Fibroblast of skin of scalp (primary cell): ENCODE measurements at places on chromosomes 12 and 14.

DNA sequence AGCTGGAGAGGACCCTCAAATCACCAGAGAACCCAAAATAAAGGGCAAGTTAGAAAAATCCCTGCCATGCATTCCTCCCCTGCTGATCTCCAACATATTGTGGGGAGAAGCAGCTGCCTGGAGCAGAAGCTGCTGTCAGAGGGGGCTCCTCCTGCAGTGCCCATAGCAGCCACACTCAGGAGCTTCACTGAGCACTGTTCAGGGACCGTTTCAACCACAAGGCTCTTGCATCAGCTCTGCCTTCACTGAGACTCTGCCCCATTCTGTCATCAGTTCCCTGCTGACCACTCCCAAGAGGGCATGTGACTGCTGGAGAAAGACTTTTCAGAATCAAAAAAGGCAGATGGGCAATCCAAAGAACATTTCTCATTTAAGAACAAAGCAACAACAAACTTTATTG lies 392.7 kb downstream of the GALC start:
- peak; percentile 39 for DNase-seq

DNA sequence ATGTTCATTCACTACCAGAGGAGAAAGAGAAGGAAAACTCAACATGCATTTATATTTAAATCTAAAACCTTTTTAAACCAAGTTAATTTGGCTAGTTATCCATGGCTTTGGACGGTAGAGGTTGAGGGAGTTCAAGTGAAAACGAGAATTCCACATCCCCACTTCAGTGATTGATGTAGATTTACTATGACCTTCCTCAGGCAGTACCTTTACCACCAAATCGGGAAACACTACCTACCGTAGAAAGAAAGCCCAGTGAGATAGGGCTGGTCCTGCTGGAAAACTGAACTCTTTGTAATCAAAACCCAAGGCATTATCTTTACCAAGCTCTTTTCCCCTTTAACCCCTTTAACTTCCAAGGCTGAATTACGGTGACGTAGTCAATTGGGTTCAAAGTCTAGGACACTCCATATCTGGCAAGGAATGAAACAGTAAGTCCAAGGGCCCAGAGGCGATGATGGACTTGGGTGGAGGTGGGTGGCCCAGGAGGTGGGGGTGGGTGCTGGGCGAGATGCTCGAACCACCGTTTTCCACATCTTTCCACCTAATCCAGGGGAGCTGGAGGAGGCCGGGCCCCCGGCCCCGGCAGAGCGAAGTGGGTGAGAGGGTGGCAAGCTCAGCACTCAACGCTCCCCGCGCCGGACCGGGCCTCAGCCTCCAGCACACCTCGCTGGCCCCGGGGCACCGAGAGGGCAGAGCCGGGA lies 618 bp downstream of the SEC23A start:
- DNase-seq = peak; percentile 55

GRCh38 chr12:89507015-89507824 lies 17.4 kb downstream of the GALNT4 start:
- DNase-seq = no peak

GRCh38 chr14:24136684-24137528 lies 912 bp downstream of the PSME1 start:
- no peak for DNase-seq

DNA sequence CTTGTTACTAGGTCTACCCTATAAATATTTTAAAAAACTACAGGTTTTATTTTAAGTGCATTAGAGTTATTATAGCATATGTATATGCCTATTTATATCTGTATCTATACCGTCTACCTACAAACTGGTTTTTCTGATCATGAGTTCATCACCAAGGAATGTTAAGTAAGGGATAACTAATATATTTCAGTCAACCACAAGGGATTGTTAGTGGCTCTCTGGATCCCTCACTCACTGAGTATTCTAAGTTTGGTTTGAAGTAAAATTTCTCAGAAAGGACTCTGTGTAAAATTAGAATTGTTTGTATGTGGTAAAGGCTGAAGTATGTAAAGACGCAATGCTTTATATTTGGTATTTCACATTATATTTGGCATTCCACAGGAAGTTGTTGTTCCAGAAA lies 4.8 kb downstream of the EPYC start:
- peak; percentile 64 for DNase-seq

DNA sequence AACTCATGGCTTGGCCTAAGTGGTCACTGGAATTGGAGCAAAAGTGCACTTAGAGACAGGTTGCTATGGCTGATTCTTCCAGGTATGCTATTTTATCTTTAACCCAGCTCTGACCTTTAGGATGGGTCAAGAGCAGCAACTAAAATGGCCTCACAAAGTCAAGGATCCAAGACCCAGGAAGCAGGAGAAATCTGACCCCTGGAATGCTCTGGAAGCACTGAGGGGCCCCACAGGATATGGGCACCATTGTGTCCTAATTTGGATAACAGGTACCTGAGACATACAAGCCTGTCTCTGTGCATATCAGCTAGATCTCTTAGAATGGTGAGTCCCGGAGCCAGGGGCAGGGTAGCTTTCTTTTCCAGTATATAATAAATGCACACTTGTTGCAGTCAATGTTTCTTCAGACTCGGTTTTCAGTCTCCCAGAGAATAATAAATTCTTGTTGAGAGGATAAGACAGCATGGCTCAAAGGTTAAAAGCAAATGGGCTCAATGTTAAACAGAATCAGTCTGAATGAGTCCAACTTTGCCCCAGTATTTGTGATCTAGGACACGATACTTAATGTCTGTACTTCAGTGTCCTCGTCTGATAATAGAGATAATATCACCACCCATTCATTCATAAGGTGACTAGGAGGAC lies 29.3 kb upstream of the TMCC3 start:
- no peak for DNase-seq

- no peak for DNase-seq
These were observed 202.8 kb downstream of the TTC7B start for GRCh38 chr14:90613453-90613852.

DNA sequence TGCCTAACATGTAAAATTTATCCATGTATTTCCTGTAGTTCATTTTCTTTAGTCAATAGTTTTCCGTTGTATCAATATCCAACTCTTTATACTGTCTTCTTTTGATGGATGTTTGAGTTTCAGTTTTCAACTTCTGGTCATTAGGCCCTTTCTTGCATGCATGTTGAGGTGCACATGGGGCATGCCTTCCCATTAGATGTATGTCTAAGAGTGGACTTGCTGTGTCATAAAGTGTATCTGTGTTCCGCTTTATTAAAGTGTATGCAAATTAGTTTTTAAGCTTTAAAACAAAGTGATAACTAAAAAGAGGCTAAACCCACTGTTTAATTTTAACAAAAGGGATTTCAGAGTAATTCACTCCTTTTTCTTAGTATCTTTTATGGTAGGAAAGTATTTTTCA lies 441.1 kb downstream of the PCNX1 start:
- DNase-seq = no peak

DNA sequence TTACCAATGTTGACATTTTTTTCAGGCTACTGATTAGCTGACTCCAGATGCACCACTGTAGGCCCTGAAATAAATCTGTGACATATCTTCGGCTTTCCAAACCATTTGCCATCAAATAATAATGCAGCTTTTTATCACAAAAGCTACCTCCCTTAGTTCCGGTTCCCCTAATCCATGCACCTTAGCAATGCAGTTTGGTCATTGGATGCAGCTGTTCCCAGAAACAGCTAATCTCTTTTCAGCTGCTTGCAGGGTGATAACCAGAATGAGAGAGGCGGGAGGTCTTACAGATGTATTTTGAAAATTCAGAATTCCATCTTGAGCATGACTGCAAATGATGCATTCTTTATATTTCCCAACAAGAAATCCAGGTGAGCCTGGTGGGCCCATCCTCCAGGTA lies 646.2 kb downstream of the SOX5 start:
- no peak for DNase-seq
